Stimulated activated CD8-positive, alpha-beta memory T cell treated with anti-CD3 and anti-CD28 coated beads, Interleukin-2, amount 100 ng/mL, for 1 hour (primary cell): ENCODE measurements at places on chromosomes 13 and 19.
A peak's percentile ranks its signal among the peaks of the same experiment; 100 is the strongest.

GRCh38 chr19:38210458-38210987 is 13.5 kb downstream of the DPF1 start:
- DNase-seq = no peak

DNA sequence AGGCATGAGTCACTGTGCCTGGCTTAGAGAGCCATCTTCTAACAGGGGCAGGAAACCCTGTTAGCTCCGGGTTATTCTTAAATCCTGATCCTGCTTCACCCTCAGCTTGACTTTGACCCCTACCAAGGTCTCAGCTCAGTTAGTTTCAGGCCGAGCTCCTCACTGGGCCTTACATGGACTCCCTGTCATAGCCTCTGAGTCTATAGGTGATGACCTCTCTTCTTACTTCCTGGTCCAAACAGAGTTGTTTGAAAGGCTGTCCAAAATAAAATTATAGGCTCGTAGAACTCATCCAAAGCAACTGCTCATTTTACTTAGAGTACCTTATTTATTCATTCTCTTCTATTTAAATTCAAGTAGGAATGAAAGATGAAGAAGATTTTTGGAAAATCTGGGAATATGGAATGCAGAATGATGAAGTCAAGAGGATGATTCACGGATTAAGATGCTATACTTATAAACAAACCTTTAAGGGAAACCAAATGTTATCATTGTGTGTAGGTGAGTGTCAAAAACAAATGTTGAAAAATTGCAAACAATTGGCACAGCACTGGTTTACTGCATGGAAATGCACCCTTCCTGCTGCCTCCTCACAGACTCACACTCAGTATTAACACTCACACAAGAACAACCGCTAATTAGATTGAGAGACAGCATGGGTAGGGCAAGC is 174.1 kb downstream of the RGCC start:
- no peak for DNase-seq

DNA sequence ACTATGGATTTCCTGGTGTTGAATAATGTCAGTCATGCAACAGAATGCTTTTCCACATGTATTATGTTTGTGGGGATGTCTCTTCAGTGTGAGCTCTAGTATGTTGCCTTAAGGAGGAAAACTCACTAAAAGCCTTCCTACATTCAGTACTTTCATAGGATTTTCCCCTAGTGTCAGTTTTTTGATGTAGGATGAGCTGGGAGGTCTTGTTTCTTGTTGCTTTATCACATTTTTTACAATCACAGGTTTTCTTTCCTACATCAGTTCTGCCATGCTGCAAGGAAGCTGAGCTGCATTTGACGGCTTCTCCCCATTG is 8.5 kb upstream of the USP29 start:
- no peak for DNase-seq

DNA sequence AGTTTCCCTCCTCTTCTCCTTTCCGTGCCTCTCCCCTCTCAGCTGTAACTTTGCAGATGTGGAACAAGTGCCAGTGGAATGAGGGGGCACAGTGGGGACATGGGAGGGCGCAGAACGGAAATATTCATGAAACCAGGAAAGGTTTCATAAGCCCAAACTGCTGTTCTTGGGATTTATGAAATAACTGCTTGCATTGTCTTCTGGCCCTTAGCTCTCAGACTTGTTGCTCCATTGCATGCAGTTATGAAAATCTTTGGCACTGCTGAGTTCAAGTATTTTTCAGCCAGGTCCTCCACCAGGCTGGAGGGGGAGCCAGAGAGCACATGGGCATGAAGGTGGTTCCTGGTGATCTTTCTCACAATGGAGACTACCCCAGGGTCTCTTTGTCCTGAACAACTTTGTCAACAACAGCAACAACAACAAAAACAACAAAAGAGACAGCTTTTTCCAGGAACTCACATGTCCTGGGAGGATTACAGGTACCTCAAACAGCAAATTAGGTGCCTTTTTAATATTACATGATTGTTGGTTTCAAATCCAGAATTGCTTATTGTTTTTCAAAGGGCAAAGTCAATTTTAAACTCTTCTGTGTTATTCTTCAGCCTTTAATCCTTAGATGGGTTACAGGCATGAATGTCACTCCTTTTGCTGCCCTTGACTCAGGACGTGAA is 1.5 kb downstream of the RGCC start:
- peak; percentile 24 for DNase-seq

GRCh38 chr19:43527860-43528622 is 1.0 kb upstream of the ETHE1 start:
- no peak for DNase-seq

- no peak for DNase-seq
Observed at GRCh38 chr13:75327135-75327510, 154.8 kb downstream of the TBC1D4 start.

- no peak for DNase-seq
Observed at GRCh38 chr19:2249010-2249866, at the start of gene AMH. Gene AMH (plus strand): TSS chr19:2249323. CDS start chr19:2249333, 10 bp downstream.

DNA sequence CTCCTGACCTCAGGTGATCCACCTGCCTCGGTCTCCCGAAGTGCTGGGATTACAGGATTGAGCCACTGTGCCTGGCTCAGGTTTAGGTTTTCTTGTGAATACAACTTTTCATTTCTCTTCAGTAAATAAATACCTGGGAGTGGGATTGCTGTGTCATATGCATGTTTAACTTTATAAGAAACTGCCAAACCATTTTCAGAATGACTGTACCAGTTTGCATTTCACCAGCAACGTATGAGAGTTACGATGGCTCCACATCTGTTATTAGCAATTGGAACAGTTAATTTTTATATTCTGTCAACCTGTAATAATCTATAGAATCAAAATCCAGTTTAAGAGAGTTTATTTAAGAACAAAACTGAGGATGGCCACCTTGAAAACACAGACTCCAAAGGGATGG is 52.2 kb downstream of the TEX26 start:
- DNase-seq = no peak

DNA sequence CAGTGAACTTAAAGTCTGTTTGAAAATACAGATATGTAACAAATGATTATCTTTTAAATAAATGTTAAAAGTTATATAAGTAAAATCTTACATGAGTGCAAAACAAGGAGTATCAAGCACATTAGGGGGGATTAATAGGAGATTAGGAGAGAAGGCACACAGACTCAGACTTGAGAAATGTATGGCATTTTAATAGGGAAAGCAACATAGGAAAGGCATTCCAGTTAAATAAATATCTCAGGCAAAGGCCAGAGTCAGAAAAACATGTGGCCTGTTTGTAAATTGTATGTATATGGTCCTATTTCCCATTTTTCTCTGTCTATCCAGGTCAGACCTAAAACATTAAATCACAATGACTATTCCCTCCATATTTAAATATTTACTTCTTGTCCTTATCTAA is 462.7 kb downstream of the GPC6 start:
- DNase-seq = no peak
